ENCODE measurements at places on chromosomes 4 and X.

GRCh38 chr4:25500626-25501316 lies 123.7 kb downstream of the ANAPC4 start:
- DNase-seq: no peak

GRCh38 chr4:27085396-27085795 lies 224.8 kb downstream of the STIM2 start:
- no peak for DNase-seq

DNA sequence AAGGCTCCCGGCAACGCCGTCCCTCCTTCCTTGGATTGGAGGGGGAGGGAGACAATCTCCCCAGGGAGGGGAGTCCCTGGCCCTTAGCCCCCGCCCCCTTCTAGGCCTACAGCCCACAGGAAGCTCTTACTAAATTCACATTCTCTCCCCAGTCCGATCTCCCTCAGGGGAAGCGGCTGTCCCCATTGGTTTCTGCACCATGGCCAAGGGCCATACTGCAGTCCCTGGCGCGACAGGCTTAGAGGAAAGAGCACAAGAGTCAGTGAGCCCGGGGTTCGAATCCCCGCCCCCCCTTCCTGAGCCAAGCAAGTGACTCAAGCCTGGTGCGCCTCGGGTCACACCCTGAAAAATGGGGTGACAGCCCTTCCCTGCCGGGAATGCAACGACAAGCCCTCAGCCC lies 1.1 kb downstream of the ABLIM2 start:
- DNase-seq: no peak

DNA sequence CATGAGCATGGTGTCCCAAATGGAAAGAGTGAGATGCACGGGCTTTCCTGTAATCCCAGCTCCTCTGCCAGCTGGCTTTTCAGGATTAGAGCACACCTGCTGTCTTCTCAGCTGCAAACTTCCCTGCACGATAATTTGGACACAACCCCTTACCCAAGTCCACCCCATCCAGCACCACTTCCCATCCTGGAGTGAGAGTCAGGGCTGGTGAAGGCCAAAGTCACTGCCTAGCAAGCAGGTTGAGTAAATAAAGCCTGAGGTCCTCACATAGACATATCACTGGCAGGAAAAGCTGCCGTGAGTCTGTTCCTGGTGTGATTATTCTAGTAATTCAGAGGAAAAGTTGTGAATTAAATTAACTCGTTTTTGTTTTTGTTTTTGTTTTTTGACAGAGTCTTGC lies 113.9 kb upstream of the MBNL3 start:
- no peak for DNase-seq

DNA sequence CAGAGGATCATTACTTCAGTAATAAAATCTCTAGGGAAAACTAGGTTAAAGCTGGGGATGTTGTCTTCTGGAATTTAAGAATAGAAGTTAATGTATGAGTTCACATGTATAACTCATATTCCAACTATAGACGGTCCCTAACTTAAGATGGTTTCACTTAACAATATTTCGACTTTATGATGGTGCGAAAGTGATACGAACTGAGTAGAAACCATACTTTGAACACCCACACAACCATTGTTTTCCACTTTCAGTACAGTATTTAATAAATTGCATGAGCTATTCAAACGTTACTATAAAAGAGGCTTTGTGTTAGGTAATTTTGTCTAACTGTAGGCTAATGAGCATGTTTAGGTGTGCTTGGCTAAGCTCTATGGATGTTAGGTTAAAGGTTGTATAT lies 38.7 kb downstream of the CCSER1 start:
- no peak for DNase-seq

GRCh38 chrX:110086916-110087484 lies 84.1 kb downstream of the TMEM164 start:
- DNase-seq: no peak

DNA sequence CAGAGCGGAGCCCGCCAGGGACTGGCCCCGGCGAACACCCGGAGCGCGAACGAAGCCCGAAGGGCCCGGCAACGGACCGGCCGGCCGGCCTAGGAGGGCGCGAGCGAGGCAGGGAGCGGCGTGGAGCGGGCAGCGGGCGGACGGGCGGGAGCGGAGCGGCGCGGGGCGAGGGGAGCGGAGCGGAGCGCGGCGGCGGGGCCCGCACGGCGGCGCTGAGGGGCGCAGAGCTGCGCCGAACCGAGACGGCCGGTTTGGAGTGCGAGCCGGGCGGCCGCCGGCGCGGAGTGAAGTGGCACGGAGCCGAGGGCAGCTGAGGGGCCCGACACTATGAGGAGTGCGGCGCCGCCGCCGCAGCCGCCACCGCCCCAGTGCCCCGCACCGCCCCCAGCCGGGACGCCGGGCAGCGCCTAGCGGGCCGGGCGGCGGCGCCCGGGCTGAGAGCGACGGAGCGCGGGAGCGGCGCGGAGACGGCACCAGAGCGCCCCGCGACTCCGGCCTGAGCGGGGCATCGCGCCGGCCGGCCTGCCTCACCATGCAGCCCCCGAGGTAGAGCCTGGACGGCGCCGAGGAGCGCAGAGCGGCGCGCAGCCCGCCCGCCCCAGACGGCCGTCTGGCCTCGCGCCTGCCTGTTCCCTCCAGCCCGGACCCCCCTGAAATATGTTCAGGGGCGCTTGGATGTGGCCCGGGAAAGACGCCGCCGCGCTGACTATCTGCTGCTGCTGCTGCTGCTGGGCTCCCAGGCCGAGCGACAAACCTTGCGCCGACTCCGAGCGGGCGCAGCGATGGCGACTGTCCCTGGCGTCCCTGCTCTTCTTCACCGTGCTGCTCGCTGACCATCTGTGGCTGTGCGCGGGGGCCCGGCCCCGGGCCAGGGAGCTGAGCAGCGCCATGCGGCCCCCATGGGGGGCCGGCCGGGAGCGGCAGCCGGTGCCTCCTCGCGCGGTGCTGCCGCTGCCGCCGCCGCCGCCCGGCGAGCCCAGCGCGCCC lies 793 bp downstream of the NALF2 start:
- DNase-seq: no peak

DNA sequence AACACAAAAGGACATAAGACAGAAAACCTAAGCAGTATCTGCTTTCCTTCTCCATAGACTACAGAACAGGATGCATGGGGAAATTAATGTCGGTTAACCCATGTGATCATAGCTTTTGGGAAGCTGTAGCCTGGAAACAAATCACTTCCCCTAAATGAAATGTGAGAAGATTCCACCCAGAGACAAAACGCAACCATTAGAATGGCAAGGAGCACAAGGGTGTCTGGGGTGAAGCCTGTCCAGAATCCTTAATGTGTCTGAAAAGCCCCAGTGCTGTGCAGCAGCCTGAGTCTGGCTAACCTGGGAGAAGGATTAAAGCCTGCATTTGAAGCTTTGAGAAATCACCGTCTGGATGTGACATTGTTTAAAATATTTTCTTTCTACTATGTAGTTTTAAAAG lies 213.3 kb downstream of the ANKRD50 start:
- no peak for DNase-seq

DNA sequence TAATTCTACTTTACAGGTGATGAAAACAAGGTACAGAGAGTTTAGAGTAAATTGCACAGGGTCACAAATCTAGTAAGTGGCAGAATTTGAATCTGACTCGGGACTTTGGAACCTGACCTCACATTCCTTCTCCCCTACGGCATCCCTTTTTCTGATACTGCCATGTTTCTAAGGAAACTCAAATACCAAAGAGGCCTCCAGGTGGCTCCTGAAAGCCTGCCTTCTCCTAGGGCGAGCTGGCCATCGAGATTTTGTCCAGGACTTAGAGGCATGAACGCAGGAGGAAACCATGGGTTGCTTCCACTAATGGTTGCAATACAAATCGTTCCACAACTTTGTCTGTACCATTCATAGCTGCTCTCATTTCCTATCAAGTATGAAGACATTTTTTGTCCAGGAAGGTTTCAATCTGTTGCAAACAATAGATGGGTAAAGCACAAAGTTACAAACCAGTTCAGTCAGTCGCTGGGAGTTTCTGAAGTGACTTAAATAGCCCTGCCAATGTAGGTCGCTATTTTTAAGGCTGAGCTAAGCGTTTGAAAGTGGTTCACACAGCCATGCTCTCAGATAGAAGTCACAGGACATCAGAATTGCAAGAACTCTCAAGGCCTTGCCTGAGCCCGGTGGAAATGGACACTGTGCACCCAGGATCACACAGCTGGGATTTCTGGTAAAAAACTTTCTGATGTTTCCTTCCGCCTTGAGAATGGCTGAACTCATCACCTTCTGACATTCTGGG lies 296.6 kb upstream of the PRPS2 start:
- DNase-seq: no peak

DNA sequence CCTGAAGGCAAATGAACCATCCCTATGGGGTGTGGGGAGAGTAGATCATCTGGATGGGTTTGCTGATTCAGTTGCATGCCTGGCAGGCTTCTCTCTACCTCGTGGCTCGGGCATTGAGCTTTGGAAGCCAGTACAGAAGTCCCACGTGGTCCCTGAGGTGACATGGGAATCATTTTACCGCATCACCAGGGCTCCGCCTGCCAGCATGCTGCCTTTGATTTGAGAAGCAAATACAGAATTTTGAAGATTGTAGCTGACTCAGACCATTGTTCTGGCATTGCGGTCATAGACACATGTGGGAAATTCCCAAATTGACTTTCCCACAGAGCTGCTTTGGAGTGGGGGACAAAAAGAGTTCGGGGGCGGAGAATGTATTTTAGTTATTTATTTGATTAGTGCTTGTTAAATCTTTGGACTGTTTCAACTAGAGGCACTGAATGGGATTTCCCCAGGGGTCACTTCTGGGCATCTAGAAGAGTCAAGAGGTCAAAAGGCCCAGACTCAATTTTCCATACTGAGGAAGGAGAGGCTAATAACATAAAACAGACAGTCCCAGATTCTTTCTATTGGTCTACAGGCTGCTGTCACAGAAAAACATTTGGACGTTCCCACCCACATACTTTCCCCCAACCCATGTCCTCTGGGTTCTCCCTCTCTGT lies 79.3 kb downstream of the NHSL2 start:
- no peak for DNase-seq

Measured in stimulated activated CD8-positive, alpha-beta memory T cell treated with anti-CD3 and anti-CD28 coated beads, Interleukin-4, amount 100 ng/mL, for 1 hour (primary cell).